Regular cardiac myocyte (primary cell): ENCODE measurements at places on chromosomes 1 and 21. TPM values are rescaled to one million over a fixed set of nuclear protein-coding genes. Genes with fewer than 3 reads are reported as not detected.

Gene AADACL3
- not detected in 2 replicates for total RNA-seq

Gene KCNA2
- total RNA-seq, result under 0.01 TPM in 1 of 2 replicates, not detected in the other

Gene LENEP
- total RNA-seq, result 0.56 TPM in 1 of 2 replicates, not detected in the other

Gene MYBPHL
- not detected in 2 replicates for total RNA-seq

Gene PDE9A
- total RNA-seq, result 1.3 and 2.0 TPM in 2 replicates

Gene CLIC4
- 403 and 463 TPM in 2 replicates for total RNA-seq

Gene LIPI
- total RNA-seq, result not detected in 2 replicates

Gene C1orf94
- not detected in 2 replicates for total RNA-seq

Gene OLFM3
- total RNA-seq, result not detected in 2 replicates

Gene SLC45A3
- total RNA-seq, result 3.6 and 3.7 TPM in 2 replicates

Gene CDCA8
- total RNA-seq, result 1.4 and 24.2 TPM in 2 replicates

Gene C4BPB
- not detected in 2 replicates for total RNA-seq

Gene SPRR5
- total RNA-seq, result not detected in 2 replicates

Gene CFHR1
- total RNA-seq, result 0.19 and 0.56 TPM in 2 replicates

Gene CASZ1
- total RNA-seq, result under 0.01 and 0.56 TPM in 2 replicates

Gene EFNA1
- total RNA-seq, result 0.19 and 1.4 TPM in 2 replicates

Gene CDC20
- total RNA-seq, result 6.8 and 161 TPM in 2 replicates

Gene TINAGL1
- 369 and 742 TPM in 2 replicates for total RNA-seq

Gene UAP1
- 167 and 259 TPM in 2 replicates for total RNA-seq

Gene LACTBL1
- total RNA-seq, result not detected in 2 replicates

Gene TCHH
- under 0.01 TPM in 1 of 2 replicates, not detected in the other for total RNA-seq

Gene UMODL1
- total RNA-seq, result under 0.01 TPM in 1 of 2 replicates, not detected in the other

Gene VSIG8
- total RNA-seq, result not detected in 2 replicates
